ENCODE measurements at places on chromosomes 2 and 18.

DNA sequence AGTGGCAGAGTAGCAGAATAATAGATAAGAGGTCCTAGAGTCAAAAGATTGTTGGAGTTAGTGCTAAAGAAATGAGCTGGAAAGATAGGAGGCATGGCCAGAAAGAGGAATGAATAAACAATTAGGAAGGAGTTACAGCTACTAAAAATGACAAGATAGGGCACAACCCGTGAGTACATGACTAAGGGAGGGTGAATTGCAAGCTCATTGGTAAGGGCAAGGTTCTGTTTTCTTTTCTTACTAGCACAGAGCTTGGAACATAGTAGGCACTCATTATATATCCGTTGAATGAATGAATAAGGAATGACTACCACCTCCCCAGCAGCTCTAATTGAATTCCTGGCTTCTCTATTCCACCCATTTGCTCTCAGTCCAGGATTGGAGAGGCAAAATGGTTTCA lies 5.7 kb upstream of the MARCO start:
- no peak for DNase-seq

DNA sequence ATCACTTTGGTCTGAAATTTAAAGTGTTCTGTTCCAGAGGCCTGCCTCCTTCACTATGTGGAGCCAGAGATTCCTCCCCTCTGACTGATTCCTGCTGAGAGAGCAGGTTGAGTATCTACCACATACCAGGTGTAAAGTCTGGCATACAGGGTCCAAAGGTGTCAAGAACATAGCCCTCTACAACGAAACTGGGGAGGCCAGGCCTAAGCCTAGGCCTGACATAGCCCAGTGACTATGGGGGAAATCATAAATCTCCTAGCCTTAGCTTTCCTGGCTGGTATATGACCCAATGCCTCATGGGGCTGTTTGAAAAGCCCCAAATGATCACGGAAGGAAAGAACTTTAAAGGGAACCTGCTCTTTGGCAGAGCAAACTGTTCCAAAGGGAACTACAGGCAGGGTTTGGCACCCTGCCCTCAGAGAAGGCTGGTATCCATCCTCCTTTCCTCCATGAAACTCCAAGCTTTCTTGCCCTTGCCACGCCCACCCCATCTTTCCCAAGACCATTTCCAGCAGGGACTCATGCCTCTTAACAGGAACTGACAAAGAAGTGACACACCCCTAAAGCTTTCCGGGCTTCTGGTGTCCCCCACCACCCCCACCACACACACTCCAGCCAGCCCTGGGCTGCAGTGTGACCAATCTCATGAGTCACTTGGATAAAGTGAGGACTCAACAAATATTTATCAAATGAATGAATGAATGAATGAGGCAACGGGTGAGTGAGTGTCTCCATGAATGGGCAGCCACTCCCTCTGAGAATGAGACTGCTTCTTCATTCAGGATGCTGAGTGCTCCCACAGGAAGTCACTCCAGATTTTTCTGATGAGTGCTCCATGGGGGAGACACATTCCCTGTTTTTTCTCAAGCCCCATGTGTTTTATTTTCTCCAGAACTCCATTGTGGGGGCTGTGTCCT lies 114.5 kb upstream of the STPG4 start:
- DNase-seq: peak; percentile 98

DNA sequence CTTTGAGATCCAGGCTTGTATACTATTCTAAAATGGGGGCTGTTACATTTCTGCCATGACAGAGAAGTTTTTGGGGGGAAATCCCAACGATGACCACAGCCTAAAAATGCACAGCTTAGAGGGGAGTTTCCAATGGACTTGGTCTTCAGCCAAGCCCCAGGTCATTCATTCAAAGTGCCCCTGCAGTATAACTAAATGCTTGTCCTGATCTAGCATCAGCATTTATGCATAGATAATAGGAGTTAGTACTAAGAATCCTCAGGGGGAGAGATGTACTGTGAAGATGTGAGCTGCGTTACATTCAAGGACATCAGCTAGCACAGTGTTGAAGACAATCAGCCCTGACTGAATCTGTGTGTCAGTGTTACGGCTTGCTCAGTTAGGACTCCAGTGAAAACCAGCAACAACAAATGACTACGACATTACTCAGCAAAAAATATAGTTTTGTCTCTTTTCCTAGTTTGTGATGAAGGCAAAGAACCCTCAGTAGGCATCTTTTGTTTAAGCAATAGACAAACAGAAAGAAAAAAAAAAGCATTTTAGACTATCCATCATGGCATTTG lies 160.9 kb downstream of the ZEB2 start:
- DNase-seq: peak; percentile 73

GRCh38 chr2:38181806-38182491 lies 106.0 kb upstream of the CYP1B1 start:
- DNase-seq: no peak

DNA sequence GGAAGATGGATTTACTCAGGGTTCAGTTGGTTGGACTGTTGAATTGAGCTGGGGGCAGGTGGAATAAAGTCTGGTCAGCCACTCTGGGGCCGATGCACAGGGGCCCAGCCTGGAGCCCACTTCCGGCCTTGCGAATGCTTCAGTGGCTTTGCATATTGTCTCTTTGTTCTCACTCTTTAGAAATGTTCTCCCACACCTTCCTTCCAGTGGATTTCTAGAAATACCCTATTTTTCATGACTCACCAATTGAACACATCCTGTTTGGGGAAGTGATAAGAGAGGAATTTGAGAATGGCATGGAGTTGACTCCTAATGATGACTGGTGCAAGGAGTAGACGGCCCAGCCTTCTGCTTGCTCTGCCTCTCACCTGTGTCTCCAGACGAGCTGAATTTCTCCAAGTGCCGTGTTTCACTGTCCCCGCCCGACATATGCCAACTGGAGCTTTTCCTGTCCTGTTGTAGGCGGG lies 28.1 kb downstream of the ASAP2 start:
- peak; percentile 100 for DNase-seq

- no peak for DNase-seq
Observed at GRCh38 chr2:134277223-134277622, 23.4 kb downstream of the MGAT5 start.

- no peak for DNase-seq
Observed at GRCh38 chr2:71327916-71328315, 3.7 kb upstream of the ZNF638 start.

- DNase-seq: no peak
Observed at GRCh38 chr18:48393170-48393569, 16.0 kb downstream of the ZBTB7C start.

DNA sequence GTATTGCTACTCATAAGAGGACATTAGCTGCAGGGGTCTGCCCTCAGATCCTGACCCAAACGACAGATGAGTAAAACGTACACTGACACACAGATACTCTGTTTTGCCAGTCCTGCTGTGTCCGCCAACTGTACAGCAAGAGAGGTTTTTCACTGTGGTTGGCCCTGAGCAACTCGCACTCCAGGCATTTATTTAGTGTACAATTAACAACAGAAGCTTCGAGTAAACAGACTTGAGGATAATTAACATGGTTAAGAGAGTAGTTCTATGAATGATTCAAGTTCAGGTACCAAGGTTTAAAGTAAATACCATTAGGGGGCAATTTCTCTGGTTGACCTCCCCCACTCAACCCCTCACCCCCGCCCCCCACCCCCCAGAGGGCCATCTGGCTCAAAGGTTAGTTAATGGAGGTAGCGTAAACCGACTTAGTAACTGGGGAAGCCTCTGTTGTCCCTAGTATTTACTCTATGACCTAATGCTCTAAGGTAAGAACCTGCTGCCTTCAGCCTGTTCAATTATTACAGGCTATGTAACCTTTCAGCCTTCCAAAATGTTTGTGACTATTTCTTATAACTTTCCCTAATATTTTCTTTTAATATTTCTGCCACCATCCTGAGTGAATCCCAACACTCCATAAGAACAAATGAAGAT lies 103.9 kb upstream of the XIRP2 start:
- DNase-seq: no peak

- DNase-seq: no peak
Observed at GRCh38 chr18:66136039-66136438, 385.2 kb downstream of the CDH7 start.

GRCh38 chr2:60318544-60318943 lies 234.9 kb downstream of the BCL11A start:
- no peak for DNase-seq

- no peak for DNase-seq
Observed at GRCh38 chr18:79738581-79739439, 58.9 kb upstream of the KCNG2 start.

DNA sequence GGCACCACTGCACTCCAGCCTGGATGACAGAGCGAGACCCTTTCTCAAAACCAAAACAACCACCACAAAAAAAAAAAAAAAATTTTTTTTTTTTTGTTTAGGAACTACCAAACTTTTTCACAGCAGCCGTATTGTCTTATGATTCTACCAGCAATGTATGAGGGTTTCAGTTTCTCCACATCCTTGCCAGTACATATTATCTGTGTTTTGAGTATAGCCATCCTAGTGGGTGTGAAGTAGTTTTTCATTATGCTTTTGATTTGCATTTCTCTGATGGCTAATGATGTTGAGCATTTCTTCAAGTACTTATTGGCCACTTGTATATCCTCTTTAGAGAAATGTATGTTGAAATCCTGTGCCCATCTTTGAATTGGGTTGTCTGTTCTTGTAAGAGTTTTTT lies 51.7 kb downstream of the COX7A2L start:
- no peak for DNase-seq

GRCh38 chr2:173354073-173354581 lies 545 bp upstream of the CDCA7 start:
- DNase-seq: peak; percentile 39

- no peak for DNase-seq
Observed at GRCh38 chr2:46119453-46119852, 177.8 kb upstream of the EPAS1 start.

GRCh38 chr2:120754067-120754960 lies 18.6 kb downstream of the GLI2 start:
- DNase-seq: no peak

GRCh38 chr2:22902180-22902550 lies 482.8 kb upstream of the KLHL29 start:
- DNase-seq: no peak

DNA sequence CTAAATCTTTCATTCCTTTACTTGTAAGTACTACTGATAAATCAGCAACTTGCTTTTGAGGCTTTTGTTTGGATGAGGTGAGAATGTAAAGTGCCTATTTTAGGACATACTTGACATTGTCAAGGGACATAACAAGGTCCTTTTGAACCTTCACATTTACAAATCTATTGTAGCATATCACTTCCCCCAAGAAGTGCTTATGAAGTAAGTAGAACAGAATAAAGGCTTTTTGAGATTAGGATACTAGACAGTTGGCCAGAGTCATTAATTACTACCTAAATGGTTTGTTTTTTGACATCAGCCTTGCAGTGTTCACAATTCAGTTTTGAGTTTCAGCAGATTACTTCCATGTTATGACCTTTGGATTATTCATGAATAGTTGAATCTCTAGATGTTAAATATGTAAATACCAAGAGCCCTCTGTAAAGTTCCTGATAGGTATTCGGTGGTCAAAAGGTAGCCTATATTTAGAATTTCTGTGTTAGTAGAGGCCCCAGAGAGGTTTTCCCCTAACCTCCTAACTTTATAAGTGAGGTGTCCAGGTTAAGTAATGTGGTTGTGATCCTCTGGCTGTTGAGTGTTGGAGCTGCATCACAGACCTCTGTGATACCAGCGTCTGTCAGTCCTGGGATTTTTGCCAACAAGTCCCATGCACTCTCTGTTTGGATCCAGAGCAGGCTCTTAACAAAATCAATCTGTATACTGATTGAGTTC lies 67.2 kb downstream of the LCLAT1 start:
- peak; percentile 26 for DNase-seq

DNA sequence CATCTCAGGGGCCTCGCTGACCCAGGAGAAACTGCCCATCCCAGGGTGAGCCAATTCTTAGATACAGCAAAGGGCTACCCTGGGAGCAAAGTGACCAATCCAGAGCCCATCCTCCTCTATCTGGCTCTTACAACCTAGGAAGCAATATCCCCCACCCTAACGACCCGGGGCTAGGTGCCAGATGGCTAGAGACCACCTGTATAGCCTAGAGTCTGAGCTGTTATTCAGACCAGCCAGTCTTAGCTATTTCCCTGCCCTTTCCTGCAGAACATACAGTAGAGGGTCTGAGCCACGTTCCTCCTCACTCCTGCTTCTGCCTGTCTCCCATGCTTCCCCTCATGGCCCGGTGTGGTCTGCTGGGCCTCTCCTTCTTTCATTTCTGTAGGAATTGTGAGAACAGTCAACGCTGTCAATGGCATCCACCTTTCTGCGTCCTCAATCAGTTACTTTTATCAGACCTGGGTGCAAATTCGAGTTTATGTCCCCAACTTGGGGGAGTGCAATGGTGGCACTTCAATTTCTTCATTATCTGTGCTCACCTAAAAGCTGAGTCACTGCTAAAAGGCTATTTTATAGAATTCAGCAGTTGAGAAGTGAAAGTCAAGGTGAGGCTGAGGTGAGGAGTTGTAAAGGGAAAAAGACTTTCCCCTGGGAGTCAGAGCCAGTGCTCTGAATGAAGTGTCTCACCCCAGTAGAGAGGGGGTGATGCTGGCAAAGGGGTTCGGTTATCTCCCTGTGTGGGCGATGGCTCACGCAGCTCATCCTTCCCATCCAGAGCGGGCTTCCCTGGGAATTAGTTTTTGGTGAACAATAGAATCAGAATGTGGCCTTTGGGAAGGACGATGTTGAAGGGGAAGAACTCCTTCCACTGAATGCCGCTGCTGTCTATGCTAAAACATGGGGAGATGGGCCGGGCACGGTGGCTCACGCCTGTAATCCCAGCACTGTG lies 42.4 kb downstream of the LONRF2 start:
- DNase-seq: no peak

DNA sequence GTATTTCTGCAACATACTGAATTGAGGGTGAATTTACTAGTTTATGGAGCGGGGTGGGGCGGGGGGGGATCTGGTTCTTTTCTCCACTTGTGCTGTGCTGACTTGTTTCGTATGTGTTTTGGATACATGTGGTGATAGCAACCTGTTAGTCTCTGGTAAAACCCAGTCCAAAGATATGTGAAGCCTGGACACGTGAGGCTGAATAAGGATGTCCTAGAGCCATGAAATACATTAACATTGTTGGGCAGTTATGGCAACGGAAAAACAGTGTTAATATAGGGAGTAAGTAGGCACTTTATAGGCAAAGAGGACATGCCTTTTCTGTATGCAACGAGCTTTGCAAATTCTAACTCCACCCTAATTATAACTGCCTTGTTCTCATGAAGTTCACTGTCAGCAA lies 42.1 kb upstream of the NEMP2 start:
- no peak for DNase-seq

GRCh38 chr2:223594259-223594658 lies 7.9 kb downstream of the SCG2 start:
- DNase-seq: no peak

GRCh38 chr18:46250084-46250811 lies 146.1 kb downstream of the HAUS1 start:
- peak; percentile 80 for DNase-seq

- no peak for DNase-seq
Observed at GRCh38 chr18:59268127-59268720, 5.0 kb downstream of the RAX start.

GRCh38 chr2:239164335-239164871 lies 236.4 kb downstream of the HDAC4 start:
- no peak for DNase-seq

DNA sequence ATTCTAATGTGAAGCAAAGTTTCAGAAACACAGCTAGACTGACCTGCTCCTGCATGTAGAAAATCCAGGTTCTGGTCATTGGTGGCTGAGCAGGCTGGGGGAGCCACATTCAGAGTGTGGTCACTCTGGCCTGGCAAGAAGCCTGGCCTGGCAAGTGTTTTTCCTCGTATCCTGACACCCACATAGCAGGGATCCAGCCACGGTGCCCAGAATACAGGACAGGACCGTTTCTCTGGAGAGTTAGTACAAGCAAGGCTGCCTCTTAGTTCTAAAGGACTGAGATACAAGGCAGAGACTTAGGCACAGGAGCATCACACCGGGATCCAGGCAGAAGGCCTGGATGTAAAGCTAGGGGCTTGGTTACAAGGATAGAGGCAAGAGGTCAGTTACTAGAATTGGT lies 4.8 kb upstream of the LAMA1 start:
- DNase-seq: no peak
